Hematopoietic multipotent progenitor cell treated with erythropoietin and hydrocortisone succinate and interleukin-3 and kit ligand, for 6 days (in vitro differentiated cells): ENCODE measurements at places on chromosomes 4 and X.

- peak; percentile 45 for DNase-seq
Measured at GRCh38 chrX:103253608-103254007, 1.3 kb downstream of the TCEAL8 start.

DNA sequence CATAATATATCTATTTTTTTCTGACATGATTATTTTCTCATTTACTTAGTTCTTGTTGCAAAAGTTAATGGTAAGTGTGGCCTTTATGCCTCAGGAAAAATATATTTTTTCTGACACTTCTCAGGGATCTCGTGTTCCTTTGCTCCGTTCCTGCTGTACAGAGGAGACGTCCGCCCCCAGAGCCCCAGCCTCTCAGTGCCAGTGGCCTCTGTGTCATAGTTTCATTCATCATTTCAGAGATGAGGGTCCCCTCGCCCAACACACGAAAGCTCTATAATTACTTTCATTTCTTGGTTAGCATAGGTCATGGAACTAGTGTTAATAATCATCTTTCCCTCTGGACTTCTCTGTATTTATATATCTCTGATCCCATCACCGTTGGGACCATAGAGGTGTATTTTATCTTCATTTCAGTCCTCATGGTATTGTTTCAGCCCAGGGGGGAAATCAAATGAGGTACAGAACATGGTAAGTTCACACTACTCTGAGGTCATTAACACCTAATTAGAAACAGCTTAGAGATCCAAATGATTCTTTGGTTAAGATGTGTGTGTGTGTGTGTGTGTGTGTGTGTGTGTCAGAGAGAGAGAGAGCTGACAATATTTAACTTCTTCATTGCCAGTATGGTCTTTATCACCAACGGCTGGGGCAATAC lies 631.1 kb upstream of the TENM3 start:
- no peak for DNase-seq

- DNase-seq, result no peak
Measured at GRCh38 chr4:82799006-82799881, 648 bp upstream of the SCD5 start.

DNA sequence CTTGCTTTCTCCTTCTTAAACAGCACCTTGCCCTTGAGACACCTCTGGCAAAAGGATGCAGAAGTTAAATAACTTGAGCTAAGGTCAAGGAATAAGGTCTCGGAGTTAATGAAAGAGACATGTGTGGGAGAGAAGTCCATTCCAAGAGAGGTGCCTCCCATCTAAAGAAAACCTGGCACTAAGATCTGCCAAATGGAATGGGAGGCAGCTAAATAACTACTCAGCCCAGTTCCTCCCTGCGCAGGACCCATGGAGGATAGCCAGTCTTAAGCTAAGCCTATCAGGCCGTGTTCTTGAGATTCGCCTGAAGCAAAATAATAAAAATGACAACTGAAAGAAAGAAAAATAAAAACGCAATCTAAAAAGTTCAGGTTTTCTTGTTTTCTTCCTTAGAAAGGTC lies 20.7 kb upstream of the ELF4 start:
- no peak for DNase-seq

DNA sequence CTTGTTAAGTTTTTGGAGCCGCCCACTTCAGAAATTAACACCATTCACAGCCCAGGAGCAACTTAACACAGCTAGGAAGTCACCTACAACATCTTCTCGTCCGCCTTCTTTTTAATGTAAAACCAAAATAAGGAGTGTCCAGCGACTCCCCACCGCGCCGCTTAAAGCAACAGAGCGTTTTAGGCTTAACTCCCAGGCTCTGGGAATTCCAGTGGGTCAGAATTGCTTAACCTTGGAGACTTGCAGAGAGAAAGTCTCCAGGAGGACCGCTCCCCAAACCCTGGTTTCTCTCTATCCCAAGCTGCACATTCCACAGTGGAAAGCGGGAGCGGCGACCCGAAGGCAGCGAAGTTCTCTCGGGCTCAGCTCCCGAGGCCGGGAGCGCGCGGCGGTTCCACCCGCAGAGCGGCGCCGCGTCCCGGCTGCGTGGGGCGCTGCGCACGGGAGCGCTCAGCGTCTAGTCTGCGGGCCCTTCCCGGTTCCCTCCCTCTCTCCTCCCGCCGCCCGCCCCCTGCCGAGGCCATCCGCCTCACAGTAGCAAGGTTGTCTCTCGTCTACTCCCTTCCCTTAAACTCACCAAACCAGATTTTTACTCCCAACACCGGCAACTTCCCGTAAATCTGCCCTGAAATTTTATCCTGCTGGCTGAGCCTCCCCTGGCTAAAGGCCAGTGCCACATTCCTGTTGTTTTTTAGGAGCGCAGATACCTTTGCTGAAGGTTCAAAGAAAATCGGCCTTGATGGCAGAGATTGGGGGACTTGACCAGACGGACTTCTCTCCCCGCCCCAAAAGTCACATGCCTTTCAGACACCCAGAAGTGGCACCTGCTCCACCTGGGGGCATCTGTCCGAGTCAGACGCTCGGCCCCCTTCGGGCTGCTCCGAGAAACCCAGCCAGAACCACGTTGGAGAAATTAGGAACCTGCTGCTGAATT lies at the start of gene RBM47:
Gene RBM47 (minus strand): TSS at position 464 of the 934 bp plus-strand sequence. CDS start 190,971 bp downstream, outside the sequence.
- peak; percentile 8 for DNase-seq

DNA sequence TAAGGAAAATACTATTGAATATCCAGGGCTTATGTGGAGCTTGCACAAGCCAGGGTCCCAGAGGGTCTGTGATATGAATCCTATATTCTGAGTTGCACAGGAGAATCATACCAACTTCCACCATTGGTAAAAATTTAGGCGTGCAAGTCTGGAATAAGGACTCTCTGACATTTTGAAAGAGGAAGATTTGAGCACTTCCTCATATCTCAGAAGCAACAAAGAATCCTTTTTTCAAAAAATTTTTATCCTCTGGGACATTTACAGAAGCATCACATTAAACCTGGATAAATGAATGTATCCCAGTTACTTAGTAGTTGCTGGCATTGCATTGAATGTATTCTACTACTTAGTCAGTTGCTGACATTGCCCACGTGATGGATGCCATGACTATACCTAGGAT lies 24.2 kb upstream of the CAMK2D start:
- no peak for DNase-seq

- DNase-seq, result peak; percentile 83
Measured at GRCh38 chr4:47122592-47123291, 91.4 kb downstream of the GABRB1 start.

GRCh38 chrX:20347481-20347880 lies 80.8 kb upstream of the RPS6KA3 start:
- no peak for DNase-seq

DNA sequence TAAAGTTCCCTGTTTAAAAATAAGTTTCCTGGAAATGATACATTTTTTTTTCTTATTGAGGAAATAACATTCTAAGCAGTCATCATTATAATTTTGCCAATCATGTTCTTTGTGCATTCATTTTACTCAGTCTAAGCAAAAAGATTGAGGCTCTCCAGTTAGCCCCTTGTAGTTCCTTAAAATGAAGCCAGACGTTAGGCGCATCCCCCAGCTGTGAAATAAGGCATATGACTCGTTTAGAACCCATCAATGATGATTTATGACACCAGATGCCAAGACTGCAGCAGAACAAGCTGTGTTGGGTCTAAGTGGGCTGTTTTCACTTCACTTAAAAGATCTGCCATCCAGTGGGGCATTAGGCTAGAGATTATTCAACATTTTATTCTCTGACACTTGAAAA lies 17.0 kb downstream of the PDGFC start:
- DNase-seq, result peak; percentile 44

- no peak for DNase-seq
Measured at GRCh38 chrX:118594697-118595420, 99.2 kb downstream of the DOCK11 start.

DNA sequence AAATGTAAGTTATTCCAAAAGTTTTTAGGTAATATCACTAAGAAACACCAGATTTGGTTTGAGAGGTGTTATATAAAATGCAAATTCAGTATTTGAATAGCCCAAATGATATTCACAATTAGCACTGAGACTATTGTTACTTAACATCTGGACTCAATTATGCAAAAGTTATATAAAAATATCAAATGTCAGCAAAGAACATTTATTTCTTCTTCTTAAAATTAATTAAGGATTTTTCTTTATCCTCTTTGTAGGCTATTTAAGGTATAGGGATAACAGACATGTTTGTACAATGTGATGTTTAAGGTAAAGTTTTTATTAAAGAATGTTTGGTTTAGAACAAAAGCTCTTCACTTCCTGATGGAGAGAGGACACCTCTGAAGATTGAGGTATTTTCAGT lies 63.3 kb upstream of the GK2 start:
- DNase-seq, result no peak

DNA sequence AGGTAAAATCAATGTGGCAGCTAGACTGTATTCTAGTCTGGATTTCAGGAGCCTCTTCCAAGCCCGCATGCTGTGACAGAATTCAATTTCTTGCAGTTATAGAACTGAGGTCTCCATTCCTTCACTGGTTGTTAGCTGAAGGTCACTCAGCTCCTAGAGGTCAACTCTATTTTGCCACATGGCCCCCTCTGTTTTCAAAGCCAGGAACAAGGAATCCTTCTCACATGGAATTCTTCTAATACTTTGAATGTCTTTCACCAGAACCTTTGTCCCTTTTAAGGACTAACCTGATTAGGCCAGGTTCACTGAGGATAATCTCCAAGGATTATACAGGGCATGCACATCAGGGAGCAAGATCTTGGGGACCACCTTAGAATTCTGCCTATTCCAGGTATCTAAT lies 23.4 kb upstream of the MMRN1 start:
- no peak for DNase-seq

GRCh38 chr4:26583538-26583864 lies 383 bp upstream of the TBC1D19 start:
- DNase-seq, result no peak

GRCh38 chrX:129540068-129540653 lies at the start of gene OCRL:
OCRL (plus strand) TSS chrX:129540259; CDS start chrX:129540440, 181 bp downstream.
- DNase-seq, result peak; percentile 75

DNA sequence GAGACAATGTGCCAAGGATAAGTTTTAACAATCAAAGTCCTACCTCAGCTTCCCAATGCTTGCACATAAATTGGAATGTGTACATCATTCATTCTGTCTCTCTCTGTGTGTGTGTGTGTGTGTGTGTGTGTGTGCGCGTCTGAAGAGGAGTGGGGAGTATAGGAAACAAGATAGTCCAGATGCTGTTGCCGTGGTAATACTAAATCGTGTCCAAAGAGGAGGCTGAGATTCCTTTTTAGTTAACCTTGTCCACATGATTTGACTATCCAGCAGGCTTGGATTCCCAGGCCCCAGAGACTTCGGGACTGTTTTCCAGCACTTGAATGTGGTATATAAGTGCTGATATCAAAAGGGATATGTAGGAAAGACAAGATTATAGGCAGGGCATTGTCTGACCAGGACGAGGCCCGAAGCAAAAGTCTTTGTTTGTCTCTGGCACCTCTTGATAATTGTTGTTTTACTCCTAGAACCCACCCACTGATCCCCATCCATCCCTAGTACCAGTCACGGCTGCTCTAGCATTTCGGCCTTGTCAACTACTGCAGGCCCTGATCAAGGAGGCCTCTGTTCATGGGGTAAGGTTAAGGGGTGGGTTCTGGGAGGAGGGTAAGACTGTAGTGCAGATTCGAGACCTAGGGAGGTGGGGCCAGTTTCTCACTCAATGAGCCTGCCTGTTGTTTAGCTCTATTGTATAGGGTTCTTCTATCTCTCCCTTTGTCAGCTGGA lies 3.9 kb downstream of the PLP1 start:
- DNase-seq, result no peak

DNA sequence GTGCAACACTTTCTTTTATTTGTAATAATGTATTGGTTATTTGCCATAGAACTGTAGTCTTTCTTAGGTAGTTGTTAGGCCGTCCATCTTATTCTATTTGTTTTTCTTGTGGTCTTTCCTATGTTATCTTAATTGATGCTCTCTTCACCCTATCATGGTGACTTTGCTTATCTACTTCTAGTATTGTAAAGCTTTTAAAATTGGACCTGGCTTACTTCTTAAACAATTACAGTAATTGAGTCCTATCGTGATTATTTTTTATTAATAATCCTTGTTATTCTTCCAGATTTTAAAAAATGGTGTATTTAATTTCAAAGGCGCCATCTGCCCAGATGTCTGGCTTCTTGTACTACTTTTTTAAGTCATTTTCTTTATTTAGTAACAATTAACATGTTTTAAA lies 63.7 kb downstream of the CLCN5 start:
- DNase-seq, result no peak

GRCh38 chrX:106811131-106811910 lies 8.8 kb downstream of the TBC1D8B start:
- DNase-seq, result no peak
